ENCODE measurements at places on chromosomes 4 and X. TPM values are rescaled to one million over a fixed set of nuclear protein-coding genes. Genes with fewer than 3 reads are reported as not detected.

FGB gene
- not detected for total RNA-seq

GRCh38 chr4:77415689-77416088 is 189.9 kb upstream of the CXCL13 start:
- peaks cover 3% of the 10 kb centered on the region for H3K4me1 ChIP-seq
- no peak overlapping the region for H3K4me3 ChIP-seq
- no peak overlapping the region for H3K27ac ChIP-seq
- no peaks in the 10 kb centered on the region for H3K36me3 ChIP-seq

YIPF7 gene
- not detected for total RNA-seq

PITX2 gene
- not detected for total RNA-seq

RNF175 gene
- not detected for total RNA-seq

GRCh38 chr4:98581126-98581525 is 77.3 kb downstream of the TSPAN5 start:
- H3K27ac ChIP-seq, result no peak overlapping the region
- no peak for DNase-seq

- DNase-seq, result no peak
- peaks cover 1% of the 10 kb centered on the region for H3K36me3 ChIP-seq
- no peak overlapping the region for H3K4me3 ChIP-seq
- no peak overlapping the region for H3K27ac ChIP-seq
Observed at GRCh38 chrX:46917622-46918021, 5.4 kb downstream of the JADE3 start.

RHOXF2 gene
- total RNA-seq, result not detected

GRCh38 chr4:39637221-39637585 is 1.5 kb downstream of the SMIM14 start:
- peaks cover 25% of the 10 kb centered on the region for H3K4me1 ChIP-seq
- H3K27me3 ChIP-seq, result peaks cover 24% of the 10 kb centered on the region
- H3K27ac ChIP-seq, result peak overlapping the region; percentile 69
- no peaks in the 10 kb centered on the region for H3K36me3 ChIP-seq
- DNase-seq, result no peak

GATA1 gene
- total RNA-seq, result not detected

DNA sequence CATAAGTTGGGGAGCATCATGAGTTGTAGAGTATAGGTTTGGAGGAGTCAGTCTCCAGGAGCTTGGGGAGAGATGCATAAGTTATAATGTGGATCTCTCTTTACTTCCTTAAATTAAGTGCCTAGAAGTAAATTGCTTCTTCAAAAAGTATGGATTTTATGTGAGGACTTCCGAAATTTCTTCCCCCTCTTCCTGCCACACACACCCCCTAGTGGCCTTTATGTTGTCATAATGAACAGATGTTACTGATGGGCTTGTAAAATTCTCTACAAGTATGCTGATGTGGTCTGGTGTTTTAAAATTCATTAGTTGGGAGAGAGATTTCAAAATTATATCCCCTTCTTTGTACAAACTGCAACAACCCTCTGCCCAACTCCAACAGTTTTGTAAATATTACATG is 2.3 kb upstream of the METTL14 start:
- H3K4me1 ChIP-seq, result peaks cover 34% of the 10 kb centered on the region
- no peak overlapping the region for H3K27ac ChIP-seq
- peaks cover 2% of the 10 kb centered on the region for H3K27me3 ChIP-seq

DNA sequence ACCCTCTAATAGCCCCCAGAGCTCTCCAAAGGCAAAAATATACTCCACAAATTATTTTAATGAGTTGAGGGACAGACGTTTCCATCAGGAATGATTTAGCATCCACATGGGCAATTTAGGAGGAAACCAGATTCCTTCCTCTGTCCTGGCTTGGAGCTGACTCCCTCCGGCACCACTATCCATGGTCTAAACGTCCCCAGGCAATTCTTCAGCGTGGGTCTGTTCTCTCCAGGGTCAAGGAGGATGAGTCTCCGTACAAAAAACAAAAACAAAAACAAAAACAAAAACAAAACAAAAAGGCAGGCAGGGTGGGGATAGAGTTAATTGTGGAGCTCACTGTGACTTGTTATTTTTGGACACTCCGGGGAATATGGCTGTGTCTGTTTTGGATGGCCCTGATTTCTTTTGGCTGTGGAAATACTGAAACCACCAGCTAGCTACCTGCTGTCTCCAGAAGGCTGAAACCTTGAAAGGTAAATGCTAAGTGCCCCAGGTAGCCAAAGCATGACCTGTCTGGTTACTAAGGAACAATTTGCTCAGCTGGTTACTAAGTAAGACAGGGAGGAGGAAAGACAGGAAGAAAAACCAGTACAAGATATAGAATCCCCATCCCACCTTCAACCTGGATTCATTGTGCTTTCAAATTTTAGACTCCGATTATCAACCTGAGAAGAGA is 419.1 kb upstream of the LCORL start:
- no peaks in the 10 kb centered on the region for H3K27me3 ChIP-seq
- no peaks in the 10 kb centered on the region for H3K36me3 ChIP-seq
- H3K4me3 ChIP-seq, result no peak overlapping the region
- no peak for DNase-seq

Data from activated CD8-positive, alpha-beta memory T cell treated with anti-CD3 and anti-CD28 coated beads, Interleukin-2, amount 10 ng/mL, durations not matched to agents 7 days and 5 days (primary cell).